ENCODE measurements at places on chromosomes 7 and 10.

GRCh38 chr10:89475125-89475524 is 60.3 kb downstream of the SLC16A12 start:
- DNase-seq, result no peak

GRCh38 chr7:3141326-3141725 is 97.7 kb upstream of the CARD11 start:
- no peak for DNase-seq

DNA sequence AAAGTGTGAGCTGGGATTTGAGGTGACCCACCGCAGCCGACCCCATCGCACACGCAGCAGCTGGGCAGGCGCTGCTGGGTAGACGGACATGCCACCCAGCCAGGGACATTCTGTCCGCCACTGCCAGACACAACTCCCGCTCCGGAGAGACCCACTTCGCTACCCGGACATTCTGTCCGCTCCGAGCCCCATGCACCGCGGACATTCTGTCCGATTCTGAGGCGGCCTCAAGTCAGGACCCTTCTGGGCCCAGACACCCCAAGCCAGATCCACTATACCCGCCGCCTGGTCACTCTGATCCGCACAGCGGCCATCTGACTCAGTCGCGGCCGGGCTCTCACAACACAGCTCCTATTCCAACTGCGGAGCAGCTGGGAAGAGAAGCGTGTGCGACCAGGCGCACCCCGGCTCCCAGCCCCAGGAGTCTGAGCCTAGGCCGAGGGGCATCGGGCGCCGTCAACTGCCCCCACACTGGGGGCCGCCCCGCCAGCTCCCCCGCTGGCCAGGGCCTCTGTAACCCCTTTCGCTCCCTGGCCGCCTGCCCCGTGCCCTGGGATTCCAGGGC is 763 bp downstream of the PITX3 start:
- no peak for DNase-seq

GRCh38 chr10:23693501-23693901 is 254.6 kb downstream of the OTUD1 start:
- peak; percentile 20 for DNase-seq

- DNase-seq, result peak; percentile 48
Observed at GRCh38 chr10:30751678-30752331, 122.3 kb upstream of the LYZL2 start.

DNA sequence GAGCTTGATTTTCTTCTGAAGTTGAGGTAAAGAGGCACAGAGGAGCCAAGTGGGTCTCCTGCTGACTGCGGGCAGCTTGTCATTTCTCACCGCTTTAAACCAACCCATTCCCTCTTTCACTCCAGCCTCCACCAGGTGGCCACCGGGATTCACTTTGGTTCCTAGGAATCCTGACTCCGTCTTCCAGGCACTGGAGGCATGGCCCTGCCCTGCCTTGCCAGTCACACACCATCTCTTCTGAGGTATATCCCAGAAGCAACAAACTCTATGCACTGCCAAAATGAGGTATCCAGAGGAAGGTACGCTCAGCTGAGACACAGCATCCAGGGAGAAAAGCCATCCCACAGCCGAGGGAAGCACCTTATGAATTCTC is 280.8 kb downstream of the TNS3 start:
- DNase-seq, result no peak

Measured in T-helper 2 cell (primary cell).